ENCODE measurements at places on chromosomes 12 and 14. TPM values are rescaled to one million over a fixed set of nuclear protein-coding genes. Genes with fewer than 3 reads are reported as not detected.

- no peak for DNase-seq
These were observed 372.9 kb downstream of the DPF3 start for GRCh38 chr14:72521045-72521444.

DNA sequence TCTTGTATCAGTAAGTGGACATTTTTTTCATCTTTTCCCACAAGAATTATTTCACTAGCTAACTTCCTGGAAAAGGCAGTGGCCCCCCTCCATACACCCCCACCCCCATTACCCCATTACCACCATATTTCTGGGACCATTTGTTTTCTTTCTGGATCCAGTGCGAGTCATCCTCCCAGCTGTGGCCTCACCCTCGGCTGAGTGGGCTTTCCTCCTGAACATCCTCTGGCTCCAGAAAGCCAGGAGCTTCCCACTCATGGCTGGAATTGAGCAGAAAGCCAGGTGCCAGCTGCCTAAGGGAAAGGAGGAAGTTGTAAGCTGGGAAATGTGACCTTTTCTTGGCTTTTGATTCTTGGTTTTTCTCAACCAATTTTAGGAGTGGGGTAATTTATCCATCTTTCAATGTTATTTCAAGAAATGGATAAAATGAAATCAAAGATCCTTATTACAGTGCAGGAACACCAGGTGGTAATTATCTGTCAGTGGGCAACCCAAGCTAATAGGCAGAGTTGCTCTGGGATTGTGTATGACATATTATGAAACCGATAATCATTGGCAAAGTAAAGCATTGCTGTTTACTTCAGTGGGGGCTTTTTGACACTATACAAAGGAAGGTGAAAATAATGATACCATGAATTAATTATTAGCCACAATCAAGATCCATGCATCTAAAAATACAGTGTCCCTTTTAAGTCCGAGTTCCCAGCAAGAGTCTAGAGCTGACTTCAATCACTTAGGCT lies 124.6 kb downstream of the KICS2 start:
- DNase-seq, result no peak

DNA sequence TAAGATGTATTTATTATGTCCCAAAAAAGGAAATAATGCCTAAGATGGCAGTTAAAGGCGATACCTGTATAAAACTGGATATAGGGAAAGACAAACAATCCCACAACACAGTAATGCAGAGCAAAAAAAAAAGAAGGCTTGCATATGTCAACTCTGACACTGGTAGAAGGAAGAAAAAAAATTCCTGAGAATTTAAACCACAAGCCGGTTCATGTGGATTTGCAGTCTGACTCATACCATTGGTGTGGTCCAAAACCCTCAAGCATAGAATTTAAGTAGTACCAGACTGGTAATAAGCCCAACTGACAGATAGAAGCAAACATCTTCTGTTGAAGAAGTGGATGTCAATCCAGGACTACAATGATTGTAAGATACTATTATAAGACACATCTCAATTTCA lies 7.2 kb downstream of the DNAI7 start:
- no peak for DNase-seq

DNA sequence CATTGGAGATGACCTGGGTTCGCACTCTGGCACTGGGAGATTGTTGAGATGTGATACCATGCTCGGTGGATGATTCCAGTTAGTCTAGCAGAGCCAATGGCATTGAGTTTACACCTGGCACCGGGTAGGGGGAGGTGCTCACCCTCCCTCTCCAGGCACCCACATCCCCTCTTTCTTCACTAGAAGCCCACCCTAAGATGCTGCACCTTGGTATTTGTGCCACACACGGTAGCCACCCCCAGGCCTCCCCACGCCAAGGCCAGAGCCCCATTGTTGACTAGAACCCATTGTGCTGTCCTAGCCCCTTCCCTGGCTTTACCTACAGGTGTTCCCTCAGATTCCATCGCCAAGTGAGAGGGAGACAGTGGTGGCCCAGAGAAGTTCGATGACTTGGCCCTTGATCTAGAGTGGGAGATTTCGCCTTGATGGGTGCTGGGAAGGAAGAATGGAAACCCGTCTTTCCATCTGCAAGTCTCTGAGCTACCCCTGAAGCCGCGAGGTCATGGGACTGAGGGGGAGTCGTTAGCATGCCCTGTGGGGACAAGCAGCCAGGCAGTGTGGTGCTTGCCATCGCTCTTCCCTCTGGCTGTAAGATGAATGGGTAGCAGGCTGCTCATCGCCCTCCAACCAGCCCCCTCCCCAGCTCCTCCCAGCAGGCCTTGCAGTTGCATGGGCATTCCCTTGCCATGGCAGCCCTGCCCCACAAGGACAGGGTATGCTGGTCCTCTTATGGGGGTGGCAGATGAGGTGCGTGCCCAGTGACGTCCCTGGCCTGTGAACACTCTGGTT lies 8.7 kb downstream of the CCND2 start:
- DNase-seq, result no peak

DNA sequence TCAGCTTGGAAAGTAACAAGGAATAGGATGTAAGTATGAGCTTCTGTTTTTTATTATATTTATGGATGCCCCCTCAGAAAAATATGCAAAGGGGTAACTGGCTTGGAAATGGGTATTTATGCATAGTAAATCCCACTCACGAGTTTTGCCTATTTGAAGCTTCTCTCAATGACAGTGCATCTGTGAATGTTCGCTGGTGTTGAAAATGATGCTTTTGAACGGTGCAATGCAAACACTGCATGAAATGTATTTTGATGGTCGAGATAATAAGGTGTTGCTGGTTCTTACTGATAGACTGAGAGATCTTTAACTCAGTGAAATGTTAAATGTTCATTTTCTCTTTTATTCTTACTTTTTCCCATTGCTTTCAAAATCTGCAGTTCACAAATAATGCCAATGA lies 36.0 kb upstream of the PSEN1 start:
- no peak for DNase-seq

GRCh38 chr14:85333313-85333712 lies 196.6 kb upstream of the FLRT2 start:
- no peak for DNase-seq

DNA sequence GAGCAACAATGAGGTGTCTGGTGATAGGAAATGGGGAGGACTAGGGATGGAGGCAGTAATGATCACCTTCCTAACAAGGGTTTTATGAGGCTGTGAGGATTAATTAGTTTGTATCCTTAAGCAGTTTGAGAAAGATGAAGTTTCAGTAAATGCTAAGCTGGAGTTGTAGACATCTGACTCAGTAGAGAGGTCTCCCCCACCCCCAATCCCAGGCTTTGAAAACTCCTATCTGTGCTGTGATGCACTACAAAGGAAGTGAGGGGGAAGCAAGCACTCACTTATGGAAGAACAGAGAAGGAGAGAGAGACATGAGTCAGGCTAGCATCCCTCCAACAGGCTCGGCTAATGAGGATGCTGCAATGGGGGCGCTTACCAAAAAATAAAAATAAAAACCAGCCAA lies 5.5 kb upstream of the BCL11B start:
- DNase-seq, result no peak

DNA sequence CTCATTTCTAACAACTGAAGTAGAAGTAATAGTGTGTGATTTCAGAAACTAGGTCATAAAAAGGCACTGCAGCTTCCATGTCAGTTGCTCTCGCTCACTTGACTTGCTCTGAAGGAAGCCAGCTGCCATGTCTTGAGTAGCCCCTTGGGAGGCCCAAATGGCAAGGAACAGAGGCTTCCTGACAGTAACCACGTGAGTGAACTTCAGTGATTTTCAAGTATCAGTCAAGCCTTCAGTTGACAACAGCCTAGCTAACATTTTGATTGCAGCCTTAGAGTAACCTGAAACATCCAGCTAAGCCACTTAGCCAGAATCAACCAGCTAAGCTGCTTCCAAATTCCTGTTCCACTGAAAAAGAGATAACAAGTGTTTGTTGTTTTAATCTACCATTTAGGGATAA lies 26.7 kb downstream of the TOGARAM1 start:
- DNase-seq, result no peak

- no peak for DNase-seq
These were observed 156.6 kb downstream of the TSPAN9 start for GRCh38 chr12:3233797-3234196.

DNA sequence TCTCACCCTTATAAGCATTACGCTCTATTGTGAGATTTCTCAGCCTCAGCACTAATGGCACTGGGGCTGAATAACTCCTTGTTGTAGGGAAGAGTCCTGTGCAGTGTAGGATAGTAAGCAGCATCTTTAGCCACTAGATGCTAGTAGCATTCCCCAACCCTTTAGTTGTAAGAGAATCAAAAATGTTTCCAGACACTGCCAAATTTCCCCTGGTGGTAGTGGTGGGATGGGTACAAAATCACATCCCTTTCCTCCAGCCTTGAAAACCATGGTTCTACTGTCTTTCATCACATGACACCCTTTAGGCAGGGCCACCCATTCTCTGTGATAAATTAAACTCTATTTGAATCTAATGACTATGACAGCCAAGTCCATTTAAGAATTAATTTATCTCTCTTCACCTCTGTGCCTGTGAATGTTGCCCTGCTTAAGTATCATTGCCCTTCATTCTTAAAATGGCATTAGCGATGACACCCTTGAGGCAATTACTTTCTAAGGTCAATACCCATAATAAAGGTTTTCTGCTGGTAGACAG lies 199.4 kb downstream of the ANO4 start:
- DNase-seq, result no peak

- no peak for DNase-seq
These were observed 7.5 kb upstream of the SYNE3 start for GRCh38 chr14:95523815-95524448.

- DNase-seq, result no peak
These were observed 369.0 kb downstream of the ATP23 start for GRCh38 chr12:58310368-58310767.

- no peak for DNase-seq
These were observed 90.0 kb upstream of the CLMN start for GRCh38 chr14:95409477-95410272.

- no peak for DNase-seq
These were observed at the start of gene CKB for GRCh38 chr14:103522649-103523574. Gene CKB, minus strand, starts transcription at chr14:103522830. Its CDS starts 337 bp downstream, at chr14:103522493.

- DNase-seq, result no peak
These were observed 188.9 kb upstream of the FOXG1 start for GRCh38 chr14:28577711-28578131.

DNA sequence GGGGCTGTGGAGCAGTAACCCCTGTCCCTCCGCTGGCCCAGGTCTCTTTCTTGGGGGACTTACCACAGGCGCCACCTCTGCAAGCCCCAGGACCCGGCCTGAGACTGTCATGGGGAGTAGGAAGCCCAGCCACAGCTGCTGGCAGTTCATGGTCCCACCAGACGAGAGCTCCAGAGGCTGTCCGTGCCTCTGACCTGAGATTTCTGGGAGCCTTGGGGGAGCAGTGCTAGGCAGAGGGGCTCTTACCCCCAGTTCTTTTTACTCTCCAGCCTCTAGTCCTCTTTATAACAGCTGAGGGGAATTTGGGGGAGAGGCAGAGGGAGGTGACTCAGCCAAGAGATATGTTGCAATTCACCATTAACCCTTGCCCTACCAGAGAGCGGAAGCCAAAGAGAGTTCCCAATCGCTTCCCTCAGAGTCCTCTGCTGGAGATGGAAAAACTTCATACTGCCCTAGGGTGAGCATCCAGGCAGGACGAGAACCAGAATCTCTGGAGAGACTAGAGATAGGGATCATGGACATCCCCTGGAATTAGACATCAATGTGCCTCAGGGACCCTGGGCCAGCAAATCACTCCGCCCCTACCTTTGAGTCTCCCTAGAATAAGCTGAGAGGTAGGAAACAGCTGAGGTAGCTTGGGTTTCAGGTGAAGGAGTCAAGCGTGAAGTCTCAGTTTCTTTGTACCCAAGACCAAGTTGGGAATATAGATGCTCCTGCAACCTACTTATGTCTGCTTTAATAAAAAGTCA lies at the start of gene MMP19:
Gene MMP19 (minus strand): TSS at position 256 of the 749 bp plus-strand sequence. CDS start 106 bp downstream, at position 150.
- DNase-seq, result no peak

- no peak for DNase-seq
These were observed 29.8 kb upstream of the PYGL start for GRCh38 chr14:50974118-50974517.

- DNase-seq, result no peak
These were observed 40.1 kb downstream of the ZNF664 start for GRCh38 chr12:124013073-124013472.

GRCh38 chr12:3272958-3273357 lies 195.8 kb downstream of the TSPAN9 start:
- DNase-seq, result no peak

- no peak for DNase-seq
These were observed 165.1 kb upstream of the ATP2B1 start for GRCh38 chr12:89873745-89874144.

GRCh38 chr14:100203962-100204834 lies 34.7 kb upstream of the YY1 start:
- DNase-seq, result no peak

DNA sequence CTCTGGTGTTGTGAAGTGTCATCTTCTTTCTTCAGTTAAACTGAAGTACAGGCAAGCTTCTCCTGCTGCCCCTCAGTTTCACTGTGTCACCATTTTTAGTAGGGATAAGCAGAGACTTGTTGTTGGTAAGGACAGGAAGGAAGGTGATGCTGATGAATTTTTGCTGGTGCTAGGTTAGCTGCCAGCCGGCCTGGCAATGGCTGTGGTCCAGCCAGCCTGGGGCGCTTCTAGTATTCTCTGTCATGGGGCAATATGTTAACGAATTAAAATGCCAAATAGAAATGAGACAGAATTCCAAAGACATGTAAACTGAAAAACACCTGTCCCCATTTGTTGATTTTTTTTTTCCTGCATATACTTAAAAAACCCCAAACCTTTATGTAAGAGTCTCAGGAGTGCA lies 602.9 kb downstream of the DIO2 start:
- DNase-seq, result no peak

DNA sequence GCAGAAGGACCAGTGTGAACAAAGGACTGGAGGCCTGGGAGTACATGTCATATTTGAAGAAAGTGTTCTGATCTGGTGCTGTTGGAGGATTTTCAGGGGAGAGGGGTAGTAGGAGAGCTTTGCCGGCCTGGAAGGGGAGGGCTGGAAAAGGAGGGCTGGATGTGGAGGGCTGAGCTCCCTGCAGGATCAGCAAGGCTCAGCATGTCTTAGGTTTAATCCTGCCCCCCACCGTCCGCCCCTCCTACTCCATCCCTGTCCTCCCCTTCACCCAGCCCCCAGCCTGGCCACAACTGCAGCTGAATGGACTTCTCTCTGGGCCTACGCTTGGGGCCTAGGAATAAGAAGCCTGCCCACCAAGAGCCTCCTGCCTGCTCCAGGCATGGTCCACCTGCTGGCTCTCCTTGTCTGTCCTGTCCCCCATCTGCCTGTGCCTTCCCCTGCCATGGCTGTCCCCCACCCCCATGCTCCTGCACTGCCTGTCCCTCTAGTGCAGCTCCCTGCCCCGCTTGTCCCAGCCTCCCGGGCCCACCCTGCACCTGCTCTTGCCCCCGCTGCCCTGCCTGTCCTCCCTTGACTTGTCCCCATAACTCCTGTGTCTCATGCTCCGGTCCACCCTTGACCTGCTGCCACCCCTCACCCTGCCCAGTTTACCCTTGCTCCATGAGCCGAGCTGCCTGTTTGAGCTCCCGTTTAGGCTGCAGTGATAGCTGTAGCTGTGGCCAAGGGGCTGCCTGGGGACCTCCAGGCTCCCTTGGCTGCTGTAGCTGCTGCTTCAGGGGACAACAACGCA lies 9.8 kb upstream of the RARG start:
- no peak for DNase-seq

GRCh38 chr14:35414365-35414764 lies 9.8 kb upstream of the NFKBIA start:
- no peak for DNase-seq

RIMBP2 gene
- polyA plus RNA-seq, result 17.7 TPM

P2RX2 gene
- 1.1 TPM for polyA plus RNA-seq

TPH2 gene
- 0.36 TPM for polyA plus RNA-seq

FOXG1 gene
- 0.06 TPM for polyA plus RNA-seq

FAR2 gene
- 40.9 TPM for polyA plus RNA-seq

RGS6 gene
- polyA plus RNA-seq, result 1.4 TPM

TMEM233 gene
- 1.7 TPM for polyA plus RNA-seq

TDRD9 gene
- polyA plus RNA-seq, result 2.7 TPM

TRPV4 gene
- 12.8 TPM for polyA plus RNA-seq

BCDIN3D gene
- polyA plus RNA-seq, result 8.1 TPM

PTPRR gene
- polyA plus RNA-seq, result 0.95 TPM

HHIPL1 gene
- polyA plus RNA-seq, result 1.3 TPM
